ENCODE measurements at places on chromosomes 12 and 14.

DNA sequence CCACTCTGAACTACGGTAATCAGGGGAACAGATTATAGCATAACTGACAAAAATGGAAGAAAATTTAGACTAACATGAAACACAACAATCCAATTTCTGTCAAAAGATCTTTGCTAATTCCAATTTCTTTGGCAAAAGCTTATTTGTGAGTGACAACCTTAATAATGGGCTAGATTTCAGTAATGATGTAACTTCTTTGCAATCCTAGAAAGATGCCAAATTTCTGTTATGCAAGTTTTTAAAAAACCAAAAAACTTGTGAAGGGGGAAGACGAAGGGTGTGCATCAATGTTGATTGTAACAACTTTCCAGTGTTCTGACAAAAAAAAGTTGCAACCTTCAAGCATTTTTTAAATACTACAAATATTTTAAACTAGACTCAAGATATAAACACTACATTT is 59.9 kb downstream of the DICER1 start:
- no peak for DNase-seq

DNA sequence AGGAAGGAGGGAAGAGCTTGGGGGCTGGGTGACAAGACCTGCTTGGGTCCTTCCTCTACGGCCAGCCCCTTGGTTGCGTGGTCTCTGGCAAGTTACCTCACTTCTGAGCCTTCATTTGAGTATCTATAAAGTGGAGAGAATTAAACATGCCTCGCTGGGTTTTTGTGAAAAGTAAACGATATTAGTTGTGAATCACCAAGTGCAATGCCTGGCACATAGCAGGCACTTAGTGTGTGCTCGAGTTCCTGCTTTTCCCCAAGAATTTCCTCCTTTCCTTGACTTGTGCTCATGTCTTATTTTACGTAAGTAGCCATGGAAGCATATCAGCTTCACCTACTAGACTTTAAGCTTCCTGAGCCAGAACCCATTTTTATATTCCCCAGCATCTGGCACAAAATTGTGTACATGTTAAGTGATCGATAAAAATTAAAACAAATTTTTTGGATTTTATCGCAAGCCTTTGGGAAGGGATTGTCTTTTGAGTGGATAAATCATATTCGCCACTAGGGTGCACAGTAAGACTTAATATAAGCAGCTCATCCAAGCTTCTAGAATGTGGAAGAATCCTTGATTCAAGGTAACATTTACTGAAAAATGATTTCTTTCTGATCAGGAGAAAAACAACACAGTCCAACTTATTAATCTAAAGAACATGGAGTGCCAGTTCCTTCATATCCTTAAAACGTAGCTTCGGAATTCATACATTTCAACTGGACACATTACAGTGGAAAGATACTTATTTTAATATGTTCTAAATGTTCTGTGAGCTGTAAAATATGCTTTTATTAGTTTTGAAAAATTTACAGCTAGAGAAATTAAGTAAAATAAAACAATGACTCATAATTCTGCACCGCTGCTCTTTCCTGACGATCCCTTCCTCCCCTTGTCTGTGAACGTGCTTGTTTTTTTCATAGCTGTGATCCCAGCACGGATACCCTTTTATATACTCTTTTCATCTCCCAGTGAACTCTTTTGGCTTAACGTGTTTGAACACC is 62.0 kb downstream of the SLC25A47 start:
- DNase-seq, result no peak

DNA sequence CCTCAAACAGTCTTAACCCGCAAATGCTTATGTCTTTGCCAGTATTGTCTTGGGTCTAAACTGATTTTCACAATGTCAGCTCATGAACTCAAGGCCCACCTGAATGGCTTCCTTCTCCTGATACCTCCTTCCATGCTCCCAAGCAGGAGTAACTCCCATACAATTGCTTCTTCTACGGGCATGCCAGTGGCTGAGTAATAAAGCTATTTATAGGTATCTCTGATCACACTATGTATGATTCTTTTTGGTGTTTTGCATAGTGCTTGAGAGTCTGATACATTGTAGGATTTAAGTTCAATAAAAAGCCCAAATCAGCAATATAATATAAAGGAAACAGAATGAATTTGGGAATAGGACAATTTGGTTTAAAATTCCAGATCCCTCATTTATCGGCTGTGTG is 235.0 kb upstream of the DCN start:
- no peak for DNase-seq

DNA sequence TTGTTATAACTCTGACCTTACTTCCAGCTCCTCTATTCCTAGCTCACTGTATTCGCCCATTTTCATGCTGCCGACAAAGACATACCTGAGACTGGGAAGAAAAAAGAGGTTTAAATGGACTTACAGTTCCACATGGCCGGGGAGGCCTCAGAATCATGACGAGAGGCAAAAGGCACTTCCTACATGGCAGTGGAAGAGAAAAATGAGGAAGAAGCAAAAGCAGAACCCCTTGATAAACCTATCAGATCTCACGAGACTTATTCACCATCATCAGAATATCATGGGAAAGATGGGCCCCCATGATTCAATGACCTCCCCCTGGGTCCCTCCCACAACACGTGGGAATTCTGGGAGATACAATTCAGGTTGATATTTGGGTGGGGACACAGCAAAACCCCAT is 14.5 kb upstream of the PHC1 start:
- no peak for DNase-seq

DNA sequence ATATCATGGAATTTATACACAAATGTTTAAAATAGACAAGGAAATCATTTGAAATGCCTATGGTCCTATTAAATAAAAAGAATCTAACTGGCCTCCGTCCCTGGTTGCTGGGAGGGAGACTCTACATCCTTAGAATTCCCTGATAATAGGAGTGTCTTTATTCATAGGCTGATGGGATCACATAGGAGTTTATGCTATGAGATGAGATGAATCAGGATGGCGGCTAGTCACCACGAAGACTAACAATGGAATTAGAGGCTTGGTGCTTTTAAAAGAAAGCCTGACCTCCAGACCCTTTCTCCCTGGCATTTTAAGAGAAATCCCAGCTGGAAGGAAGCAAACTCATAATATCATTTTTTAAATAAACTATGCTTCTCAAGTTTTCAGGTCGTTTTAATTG is 69.7 kb downstream of the SEC23A start:
- DNase-seq, result no peak

GRCh38 chr14:92519246-92520101 is 5.9 kb downstream of the RIN3 start:
- no peak for DNase-seq

DNA sequence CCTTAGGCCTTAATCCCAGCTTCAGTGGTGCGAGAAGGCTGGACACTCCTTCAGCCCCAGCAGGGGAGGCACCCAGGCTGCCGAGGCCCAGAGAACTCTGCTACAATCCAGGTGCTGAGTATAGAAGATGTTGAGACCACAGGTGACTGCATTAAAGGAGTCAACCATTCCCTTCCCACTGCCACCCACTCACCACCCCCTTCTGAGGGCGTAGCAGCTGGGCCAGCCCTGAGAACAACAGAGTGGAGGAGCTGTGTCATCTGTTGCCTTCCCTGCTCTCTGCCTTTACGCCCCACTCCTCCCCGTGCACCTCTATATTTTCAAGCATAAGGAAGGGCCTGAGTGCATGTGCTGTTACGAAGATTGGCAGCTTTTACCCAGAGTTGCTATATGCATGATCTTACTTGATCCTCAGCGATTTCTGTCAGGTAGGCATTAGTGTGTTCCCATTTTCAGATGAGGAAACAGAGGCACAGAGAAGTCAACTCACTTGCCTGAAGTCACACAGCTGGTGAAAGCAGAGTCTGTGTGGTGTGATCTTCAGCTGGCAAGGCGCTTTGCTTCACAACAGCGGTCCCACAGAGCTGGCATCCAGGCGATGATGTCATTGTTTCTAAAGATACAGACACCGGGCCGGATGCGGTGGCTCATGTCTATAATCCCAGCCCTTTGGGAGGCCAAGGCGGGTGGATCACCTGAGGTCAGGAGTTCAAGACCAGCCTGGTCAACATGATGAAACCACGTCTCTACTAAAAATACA is 46.7 kb downstream of the RIN3 start:
- no peak for DNase-seq

DNA sequence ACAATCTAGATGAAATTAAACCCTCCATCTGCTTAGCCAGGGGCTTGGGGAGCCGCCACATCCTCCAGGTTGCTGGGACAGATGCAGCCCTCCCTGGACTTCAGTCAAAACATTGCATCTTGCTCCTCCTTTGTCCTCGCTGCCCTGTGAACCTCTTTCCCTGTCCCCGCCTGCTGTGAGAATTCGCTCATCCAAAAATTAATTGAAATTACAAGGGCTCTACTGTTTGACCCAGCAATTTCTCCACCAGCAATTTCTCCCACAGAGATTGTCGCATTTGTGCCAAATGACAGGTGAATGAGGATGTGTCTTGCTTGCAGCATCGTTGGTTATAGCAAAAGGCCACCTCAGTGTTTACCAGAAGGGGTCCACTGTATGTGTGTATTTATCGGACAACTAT is 5.0 kb upstream of the POP5 start:
- no peak for DNase-seq

Data from activated CD8-positive, alpha-beta memory T cell treated with anti-CD3 and anti-CD28 coated beads for 1 hour (primary cell).